ENCODE measurements at places on chromosomes 5 and 9. TPM values are rescaled to one million over a fixed set of nuclear protein-coding genes. Genes with fewer than 3 reads are reported as not detected.

GRCh38 chr5:138051441-138052296 is 18.8 kb upstream of the FAM13B start:
- no peak for DNase-seq

GRCh38 chr5:169300468-169301385 is at the start of gene SLIT3:
TSS of gene SLIT3 (minus strand) at chr5:169301139. CDS start at chr5:169300709, 430 bp downstream.
- DNase-seq: peak; percentile 75

DNA sequence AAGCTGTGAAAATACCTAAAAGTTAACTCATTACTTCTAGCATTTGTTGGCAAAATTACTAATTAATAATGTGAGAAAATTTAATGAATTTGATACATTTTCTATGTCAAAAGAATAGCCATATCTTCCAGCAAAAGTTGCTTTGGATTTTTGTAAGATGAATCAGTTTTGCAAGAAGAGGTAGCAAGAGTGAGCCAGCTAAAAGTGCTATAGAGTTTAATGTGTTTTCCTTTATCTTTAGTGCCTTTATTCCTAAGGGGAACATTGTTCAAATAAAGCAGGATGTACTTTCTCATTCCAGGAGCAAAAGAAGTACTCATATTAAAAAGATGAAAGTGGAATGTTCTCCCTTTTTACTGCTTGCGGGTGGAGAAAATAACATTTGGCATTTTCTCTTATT is 622.2 kb downstream of the ANXA1 start:
- DNase-seq: no peak

DNA sequence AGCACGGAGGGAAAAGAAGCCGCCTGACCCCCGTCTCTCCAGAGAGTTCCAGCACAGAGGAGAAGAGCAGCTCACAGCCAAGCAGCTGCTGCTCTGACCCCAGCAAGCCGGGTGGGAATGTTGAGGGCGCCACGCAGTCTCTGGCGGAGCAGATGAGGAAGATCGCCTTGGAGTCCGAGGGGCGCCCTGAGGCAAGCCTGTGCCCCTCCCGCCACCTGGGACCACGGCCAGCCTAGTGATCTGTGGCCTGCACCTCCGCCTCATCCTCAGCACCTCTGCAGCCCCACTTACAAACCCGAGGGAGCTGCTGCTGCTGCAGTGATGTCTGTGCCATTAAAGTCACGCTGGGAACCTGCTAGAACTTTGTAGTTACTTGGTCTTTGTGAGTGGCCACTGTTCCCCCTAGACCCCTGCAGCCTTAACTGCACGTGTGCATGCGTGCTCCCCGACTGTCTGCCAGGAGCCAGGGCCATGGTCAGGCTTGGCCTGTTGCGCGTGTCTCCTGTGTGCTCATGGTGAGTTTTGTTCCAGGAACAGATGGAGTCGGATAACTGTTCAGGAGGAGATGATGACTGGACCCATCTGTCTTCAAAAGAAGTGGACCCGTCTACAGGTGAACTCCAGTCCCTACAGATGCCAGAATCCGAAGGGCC is 12.5 kb downstream of the SQSTM1 start:
- no peak for DNase-seq

DNA sequence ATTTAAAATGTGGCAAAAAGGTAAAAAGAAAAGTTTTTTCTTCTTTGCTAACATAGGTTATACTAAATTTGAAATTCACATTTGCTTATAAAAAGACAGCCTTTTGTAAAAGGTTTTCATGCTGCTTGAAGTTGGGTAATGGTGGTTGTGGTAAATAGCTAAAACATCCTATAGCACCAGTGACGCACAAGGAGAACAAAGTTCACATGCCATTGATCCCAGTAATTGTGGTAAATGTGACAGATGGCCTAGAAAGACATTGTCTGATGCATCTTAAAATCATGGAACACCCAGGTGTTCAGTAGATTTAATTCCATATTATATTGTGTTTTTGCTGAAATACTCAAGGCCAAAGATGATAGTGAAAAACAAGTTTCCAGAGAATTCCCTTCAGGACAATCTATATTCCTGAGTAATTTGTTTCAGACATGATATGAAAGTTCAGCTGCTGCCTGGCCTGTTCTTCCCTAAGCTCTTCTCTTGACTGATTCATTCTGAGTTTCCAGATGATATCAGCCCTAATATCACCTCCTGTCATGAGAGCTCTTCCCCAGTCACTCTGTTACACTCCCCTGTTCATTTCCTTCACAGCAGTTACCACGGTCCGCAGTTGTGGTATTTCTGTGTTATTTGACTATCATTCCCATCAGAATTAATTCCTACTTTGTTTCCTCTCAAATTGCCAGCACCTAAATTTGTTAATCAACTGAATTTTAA is 4.6 kb upstream of the FBXL17 start:
- DNase-seq: no peak

Gene PRXL2C
- 11.2 TPM for polyA plus RNA-seq

DNA sequence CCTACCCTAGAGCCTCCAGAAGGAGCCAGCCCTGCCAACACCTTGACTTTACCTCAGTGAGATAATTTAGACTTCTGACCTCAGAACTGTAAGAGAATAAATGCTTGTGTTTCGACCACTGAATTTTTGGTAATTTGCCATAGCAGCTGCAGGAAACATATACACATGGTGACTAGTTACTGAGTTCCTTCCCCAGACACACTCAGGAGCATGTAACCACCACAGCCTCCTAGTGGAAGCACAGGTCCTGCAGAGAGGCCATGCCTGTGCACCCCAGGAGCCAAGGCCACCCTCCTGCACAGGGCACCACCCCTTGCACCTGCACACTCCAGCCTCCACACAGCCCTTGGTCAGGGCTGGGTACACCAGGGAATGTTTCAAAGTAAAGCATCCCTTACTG is 7.6 kb upstream of the CAMSAP1 start:
- DNase-seq: no peak

GRCh38 chr9:135661816-135662560 is 1.1 kb upstream of the LCN9 start:
- DNase-seq: no peak
